Astrocyte (in vitro differentiated cells and primary cell): ENCODE measurements at places on chromosomes 16 and 17. TPM values are rescaled to one million over a fixed set of nuclear protein-coding genes. Genes with fewer than 3 reads are reported as not detected.
A peak's percentile ranks its signal among the peaks of the same experiment; 100 is the strongest.

SHISA6 gene
- not detected in 2 replicates for total RNA-seq

DNA sequence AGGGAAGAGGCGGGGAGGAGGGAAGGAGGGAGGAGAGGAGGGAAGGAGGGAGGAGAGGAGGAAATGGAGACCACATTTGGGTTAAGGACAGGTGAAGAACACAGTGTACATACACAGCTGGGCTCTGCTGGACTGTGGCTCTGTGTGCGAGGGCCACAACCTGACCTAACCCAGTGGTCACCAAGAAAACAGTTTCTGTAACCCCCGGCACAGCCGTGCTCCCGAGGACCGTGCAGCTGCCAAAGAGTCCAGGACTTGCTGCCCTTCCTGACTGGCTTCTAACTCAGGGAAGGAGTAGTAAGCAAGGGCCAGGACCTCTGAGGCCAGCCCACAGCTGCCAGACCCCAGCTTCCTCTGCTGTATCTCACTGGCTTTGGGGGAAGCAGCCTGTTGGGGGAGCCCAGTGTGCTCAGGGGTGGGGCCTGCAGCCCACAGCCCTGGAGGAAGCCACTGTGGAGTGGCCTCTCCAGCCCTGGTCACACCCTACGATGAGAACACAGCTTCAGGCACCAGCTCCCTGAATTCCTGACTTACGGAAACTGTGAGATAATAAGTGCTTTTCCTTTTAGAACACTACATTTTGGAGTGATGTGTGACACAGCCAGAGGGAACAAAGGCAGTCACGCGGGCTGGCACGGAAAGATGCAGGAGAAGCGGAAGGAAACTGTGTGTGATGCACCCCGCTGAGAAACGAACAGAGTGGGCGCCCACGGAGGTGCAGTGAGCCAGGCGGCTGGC lies 32.3 kb downstream of the SLC7A5 start:
- no peak for DNase-seq
- no peaks in the 10 kb centered on the region for H3K27me3 ChIP-seq
- no peak overlapping the region for H3K4me3 ChIP-seq
- H3K4me1 ChIP-seq, result peaks cover 16% of the 10 kb centered on the region
- H3K27ac ChIP-seq, result no peak overlapping the region

GRCh38 chr17:81273698-81274470 lies 21.2 kb downstream of the SLC38A10 start:
- H3K27me3 ChIP-seq, result no peaks in the 10 kb centered on the region
- no peaks in the 10 kb centered on the region for H3K4me1 ChIP-seq
- H3K27ac ChIP-seq, result no peak overlapping the region
- DNase-seq, result no peak
- H3K36me3 ChIP-seq, result peaks cover 10% of the 10 kb centered on the region

GRCh38 chr16:71201054-71201453 lies 29.5 kb downstream of the HYDIN start:
- no peaks in the 10 kb centered on the region for H3K4me1 ChIP-seq
- H3K4me3 ChIP-seq, result no peak overlapping the region
- no peaks in the 10 kb centered on the region for H3K27me3 ChIP-seq
- H3K27ac ChIP-seq, result no peak overlapping the region

GRCh38 chr17:82752371-82753200 lies 721 bp downstream of the TBCD start:
- peaks cover 2% of the 10 kb centered on the region for H3K36me3 ChIP-seq
- H3K27me3 ChIP-seq, result no peaks in the 10 kb centered on the region
- peaks cover 6% of the 10 kb centered on the region for H3K4me1 ChIP-seq
- H3K27ac ChIP-seq, result peak overlapping the region; percentile 58
- peak; percentile 2 for DNase-seq
- H3K4me3 ChIP-seq, result peak overlapping the region; percentile 80

- no peak overlapping the region for H3K27ac ChIP-seq
- H3K36me3 ChIP-seq, result no peaks in the 10 kb centered on the region
- H3K27me3 ChIP-seq, result no peaks in the 10 kb centered on the region
- no peak overlapping the region for H3K4me3 ChIP-seq
- no peak for DNase-seq
These were observed 18.7 kb downstream of the RAB40B start for GRCh38 chr17:82679586-82680465.

GRCh38 chr16:20321671-20322070 lies 5.6 kb downstream of the GP2 start:
- H3K27ac ChIP-seq, result no peak overlapping the region
- no peak for DNase-seq
- H3K36me3 ChIP-seq, result no peaks in the 10 kb centered on the region
- no peaks in the 10 kb centered on the region for H3K27me3 ChIP-seq
- no peak overlapping the region for H3K4me3 ChIP-seq

PRAC2 gene
- not detected in 2 replicates for total RNA-seq

TNFRSF13B gene
- total RNA-seq, result not detected in 2 replicates

DNA sequence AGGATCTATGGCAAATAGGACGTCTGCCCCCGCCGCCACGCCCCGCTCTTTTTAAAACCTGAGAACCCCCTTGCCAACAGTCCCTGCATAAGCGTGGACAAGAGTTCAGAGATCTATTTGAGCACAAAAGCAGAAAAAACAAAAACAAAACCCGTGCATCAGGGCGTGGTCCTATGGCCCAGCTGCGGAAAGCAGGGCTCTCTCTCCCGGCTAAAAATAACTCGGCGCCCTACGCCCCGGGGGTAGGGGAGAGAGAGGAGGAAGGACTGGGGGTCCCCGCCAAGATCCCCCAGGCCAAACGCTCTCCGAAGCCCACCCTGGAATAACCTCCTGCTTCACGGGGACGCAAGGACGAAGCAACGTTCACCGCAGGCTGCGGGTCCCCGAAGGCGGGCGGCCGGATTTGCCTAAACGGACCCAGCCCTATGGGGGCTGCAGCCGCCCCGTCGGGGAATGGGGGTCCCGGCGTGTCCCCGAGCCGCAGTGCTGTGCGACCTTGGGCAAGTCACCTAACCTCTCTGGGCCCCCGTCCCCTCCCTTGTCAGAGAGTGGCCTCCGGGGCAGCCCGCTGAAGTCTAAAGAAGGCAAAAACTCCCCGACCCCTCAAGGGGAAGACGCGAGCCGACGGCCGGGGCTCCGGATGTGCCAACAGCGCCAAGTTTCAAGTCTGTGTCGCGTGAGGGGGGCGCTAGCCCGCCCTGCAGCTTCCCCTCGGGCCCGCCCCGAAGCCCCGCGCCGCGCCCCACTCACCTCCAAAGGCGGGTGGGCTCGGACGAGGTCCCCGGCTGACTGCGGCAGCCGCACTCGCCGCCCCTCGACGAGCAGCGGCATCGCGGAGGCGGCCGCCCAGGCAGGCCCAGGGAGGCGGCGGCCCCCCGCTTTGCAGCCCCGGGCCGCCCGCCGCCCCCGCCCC lies 477 bp downstream of the NTAN1 start:
- no peaks in the 10 kb centered on the region for H3K27me3 ChIP-seq
- H3K36me3 ChIP-seq, result peaks cover 11% of the 10 kb centered on the region
- no peaks in the 10 kb centered on the region for H3K4me1 ChIP-seq
- H3K4me3 ChIP-seq, result peak overlapping the region; percentile 77
- H3K27ac ChIP-seq, result peak overlapping the region; percentile 43

GRCh38 chr16:83835586-83836566 lies 28.1 kb downstream of the HSBP1 start:
- peak overlapping the region; percentile 45 for H3K27ac ChIP-seq
- peaks cover 9% of the 10 kb centered on the region for H3K4me1 ChIP-seq
- H3K36me3 ChIP-seq, result no peaks in the 10 kb centered on the region
- no peak overlapping the region for H3K4me3 ChIP-seq

DNA sequence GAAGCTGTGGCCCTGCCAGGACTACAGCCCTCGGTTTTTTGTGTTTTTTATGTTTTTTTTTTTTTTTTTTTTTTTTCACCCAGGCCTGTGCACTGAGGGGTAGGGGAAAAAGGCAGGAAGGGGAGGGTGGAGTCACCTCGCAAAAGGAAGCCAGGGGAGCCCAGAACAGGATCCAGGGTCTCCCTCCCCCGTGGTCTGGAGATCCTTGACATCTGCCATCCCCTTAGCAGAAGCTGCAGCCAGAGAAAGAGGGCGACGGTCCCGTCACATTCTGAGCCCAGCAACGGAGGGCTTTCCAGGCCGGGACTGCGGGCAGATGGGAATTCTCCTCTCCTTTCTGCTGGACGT lies 29.1 kb upstream of the PHOSPHO1 start:
- no peaks in the 10 kb centered on the region for H3K36me3 ChIP-seq
- no peak for DNase-seq
- no peaks in the 10 kb centered on the region for H3K27me3 ChIP-seq
- H3K27ac ChIP-seq, result peak overlapping the region; percentile 58
- peaks cover 18% of the 10 kb centered on the region for H3K4me1 ChIP-seq

DNA sequence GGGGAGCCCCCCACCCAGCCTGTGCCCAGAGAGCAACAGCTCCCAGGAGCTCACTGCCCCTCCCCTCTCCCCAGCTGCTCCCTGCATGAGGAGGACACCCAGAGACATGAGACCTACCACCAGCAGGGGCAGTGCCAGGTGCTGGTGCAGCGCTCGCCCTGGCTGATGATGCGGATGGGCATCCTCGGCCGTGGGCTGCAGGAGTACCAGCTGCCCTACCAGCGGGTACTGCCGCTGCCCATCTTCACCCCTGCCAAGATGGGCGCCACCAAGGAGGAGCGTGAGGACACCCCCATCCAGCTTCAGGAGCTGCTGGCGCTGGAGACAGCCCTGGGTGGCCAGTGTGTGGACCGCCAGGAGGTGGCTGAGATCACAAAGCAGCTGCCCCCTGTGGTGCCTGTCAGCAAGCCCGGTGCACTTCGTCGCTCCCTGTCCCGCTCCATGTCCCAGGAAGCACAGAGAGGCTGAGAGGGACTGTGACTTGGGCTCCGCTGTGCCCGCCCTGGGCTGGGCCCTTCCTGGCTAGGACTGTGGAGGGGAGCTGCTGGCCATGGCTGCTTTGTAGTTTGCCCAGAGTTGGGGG lies 584 bp downstream of the TCAP start:
- H3K27ac ChIP-seq, result no peak overlapping the region
- no peak overlapping the region for H3K4me3 ChIP-seq
- peaks cover 21% of the 10 kb centered on the region for H3K27me3 ChIP-seq
- DNase-seq, result no peak

DNA sequence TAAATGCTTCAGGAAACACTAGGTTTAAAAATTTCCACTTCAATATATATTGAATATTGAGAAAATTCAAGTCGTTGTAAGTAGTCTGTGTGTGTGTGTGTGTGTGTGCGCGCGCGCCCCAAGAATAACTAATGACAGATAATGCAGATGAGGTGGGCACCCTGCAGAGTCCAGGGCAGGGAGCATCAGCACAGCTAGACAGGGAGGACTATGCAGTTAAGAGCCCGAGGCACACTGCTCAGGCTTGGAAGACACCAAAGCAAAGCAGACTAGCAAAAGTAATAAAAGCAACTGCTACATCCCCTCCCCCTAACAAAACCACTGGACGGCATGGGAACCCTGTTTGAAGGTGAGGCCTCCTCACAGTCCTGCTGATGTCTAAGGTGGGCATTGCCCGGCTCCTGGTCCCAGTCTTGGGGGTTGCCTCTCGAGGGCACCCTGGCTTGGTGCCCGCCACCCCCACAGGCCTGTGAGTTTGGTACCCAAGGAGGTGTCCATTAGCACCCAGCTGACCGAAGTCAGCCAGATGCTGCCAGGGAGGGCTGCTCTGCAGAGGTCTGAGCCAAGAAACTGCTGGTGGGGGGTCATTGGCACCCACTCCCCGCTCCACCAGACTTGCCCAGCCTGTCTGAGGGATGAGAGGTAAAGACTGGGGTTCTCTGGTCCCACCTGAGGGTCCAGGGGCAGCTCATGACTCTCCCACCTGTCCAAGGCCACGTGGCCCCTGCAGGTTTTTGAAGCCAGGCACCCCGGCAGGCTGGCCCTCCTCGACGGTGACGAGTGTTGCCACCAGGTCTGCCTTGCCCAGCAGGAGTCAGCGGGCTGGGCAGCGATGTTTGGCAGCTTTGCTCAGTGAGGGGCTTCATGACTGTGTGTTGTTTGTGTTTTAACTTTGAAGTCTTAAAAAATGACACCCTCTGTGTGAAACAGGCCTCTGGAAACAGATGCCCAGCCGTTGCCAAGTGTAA lies 18.7 kb downstream of the LRRC75A start:
- H3K27me3 ChIP-seq, result peaks cover 2% of the 10 kb centered on the region
- DNase-seq, result no peak
- peaks cover 8% of the 10 kb centered on the region for H3K4me1 ChIP-seq
- H3K27ac ChIP-seq, result no peak overlapping the region
- no peak overlapping the region for H3K4me3 ChIP-seq
- no peaks in the 10 kb centered on the region for H3K36me3 ChIP-seq

- H3K4me1 ChIP-seq, result peaks cover 55% of the 10 kb centered on the region
- no peaks in the 10 kb centered on the region for H3K36me3 ChIP-seq
- peak; percentile 94 for DNase-seq
These were observed 6.2 kb downstream of the ITGAE start for GRCh38 chr17:3794557-3795389.

LRRC75A gene
- total RNA-seq, result 0.36 TPM in 2 replicates

GRCh38 chr17:51850201-51850600 lies 308.3 kb downstream of the CA10 start:
- no peak for DNase-seq
- no peaks in the 10 kb centered on the region for H3K27me3 ChIP-seq
- H3K4me3 ChIP-seq, result no peak overlapping the region
- no peaks in the 10 kb centered on the region for H3K36me3 ChIP-seq

DNA sequence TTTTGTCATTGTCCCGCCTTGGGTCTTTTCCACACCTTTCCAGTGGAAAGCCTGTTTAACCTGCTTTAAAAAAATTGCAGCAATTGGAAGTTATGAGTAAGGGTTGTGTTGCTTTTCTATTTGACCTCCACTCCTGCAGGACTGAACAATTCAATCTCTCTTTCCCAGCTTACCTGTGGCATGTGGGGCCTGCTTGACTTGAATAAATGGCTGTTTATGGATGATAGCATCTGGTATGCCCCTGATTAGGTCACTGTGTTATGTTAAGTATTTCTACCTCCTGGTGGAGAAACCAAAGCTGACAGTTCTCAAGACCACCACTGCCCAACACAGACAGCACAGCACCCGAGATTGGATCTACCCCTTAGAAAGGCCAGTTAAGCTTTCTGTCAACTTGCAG lies 64.8 kb upstream of the NOG start:
- H3K4me1 ChIP-seq, result no peaks in the 10 kb centered on the region
- H3K4me3 ChIP-seq, result no peak overlapping the region
- no peak for DNase-seq
- H3K27me3 ChIP-seq, result no peaks in the 10 kb centered on the region
- H3K27ac ChIP-seq, result no peak overlapping the region
- no peaks in the 10 kb centered on the region for H3K36me3 ChIP-seq

DNA sequence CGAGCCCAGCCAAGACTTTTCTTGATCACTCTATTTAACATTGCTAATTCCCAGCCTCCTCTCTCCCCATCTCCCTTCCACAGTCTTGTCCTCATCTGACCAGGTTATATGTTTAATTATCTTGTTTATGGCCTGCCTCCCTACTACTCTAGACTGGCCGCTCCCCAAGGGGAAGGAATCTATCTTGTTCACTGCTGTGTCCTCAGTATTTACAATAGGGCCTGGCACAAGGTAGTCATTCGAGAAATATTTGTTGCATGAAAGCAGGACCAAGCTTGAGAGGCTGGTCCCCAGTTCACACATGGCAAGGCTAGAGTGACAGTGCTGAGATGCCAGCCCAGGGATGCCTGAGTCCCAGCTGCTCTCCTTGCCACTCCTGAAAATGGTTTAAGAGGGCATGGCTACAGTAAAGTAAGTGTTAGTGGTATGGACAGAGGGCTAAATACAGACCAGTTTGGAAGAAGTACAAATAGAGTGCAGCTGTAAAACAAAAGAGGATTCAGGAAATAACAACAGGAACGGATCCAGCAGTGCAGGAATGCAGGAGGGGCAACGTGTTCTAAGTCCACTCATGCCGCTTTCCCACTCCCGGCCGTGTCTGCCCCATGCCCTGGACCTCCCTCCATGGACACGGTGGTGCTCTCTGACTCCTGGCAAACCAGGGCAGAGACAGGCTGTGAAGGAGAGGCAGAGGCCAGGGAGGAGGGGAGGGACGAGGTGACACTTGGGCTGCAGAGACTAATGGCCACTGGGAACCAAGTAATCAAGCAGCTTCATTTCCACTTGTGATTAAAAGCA lies 65.6 kb downstream of the TOM1L2 start:
- no peak for DNase-seq
- H3K36me3 ChIP-seq, result no peaks in the 10 kb centered on the region
- no peak overlapping the region for H3K27ac ChIP-seq
